CD4-positive, alpha-beta T cell treated with Interleukin-6 at 100 ng/mL for 8 hours (primary cell): ENCODE measurements at places on chromosomes 6 and 20.

DNA sequence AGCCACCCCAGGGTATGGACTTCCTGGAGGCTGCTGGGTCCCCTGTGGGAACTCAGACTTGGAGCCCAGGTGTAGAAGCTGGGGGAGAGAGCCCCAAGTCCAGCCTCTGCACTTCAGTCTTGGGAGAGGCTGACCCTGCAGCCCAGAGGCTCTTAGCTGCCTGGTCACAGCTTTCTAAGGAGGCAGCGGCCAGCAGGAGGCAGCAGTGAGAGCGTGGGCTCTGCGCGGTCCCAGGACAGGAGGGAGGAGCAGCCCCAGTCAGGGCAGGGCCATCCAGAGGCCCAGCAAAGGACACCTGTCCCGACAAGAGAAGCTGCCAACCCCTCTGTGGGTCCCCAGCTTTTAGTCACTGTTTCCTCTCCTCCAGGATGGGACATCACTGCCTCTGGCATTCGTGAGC lies 9.4 kb downstream of the TREML2 start:
- peak; percentile 13 for DNase-seq

DNA sequence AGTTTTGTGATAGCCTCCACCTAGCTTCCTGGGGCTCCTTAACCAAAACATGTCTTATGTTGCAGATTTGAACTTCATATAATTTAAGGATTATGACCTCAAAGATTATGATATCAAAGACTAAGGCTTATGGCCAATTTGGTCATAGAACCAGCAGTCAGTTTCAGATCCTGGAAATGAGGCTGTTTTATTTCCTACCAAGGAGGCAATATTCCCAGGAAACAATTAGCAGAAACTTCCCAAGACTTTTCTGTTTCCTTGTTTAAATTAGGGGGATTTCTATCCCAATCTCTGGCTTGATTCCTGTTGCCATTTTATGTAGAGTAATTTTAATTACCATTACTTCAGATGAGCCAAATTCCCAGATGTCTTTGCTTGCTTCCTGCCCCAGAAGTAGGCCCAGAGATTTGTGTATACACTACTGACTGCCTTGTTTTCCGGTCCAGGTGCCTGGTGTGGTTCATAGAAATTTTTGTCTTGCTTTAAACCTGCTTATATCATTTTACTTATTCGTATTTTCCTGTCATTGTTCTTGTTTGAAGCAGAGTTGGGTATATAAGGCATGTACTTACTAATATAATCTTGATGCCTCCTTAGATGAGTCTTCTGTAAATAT lies 119.2 kb upstream of the TMEM170B start:
- no peak for DNase-seq

GRCh38 chr6:116381000-116381399 lies 10.3 kb downstream of the DSE start:
- DNase-seq = no peak

GRCh38 chr6:115544765-115545671 lies 515.7 kb downstream of the FRK start:
- DNase-seq = no peak

- DNase-seq = no peak
Measured at GRCh38 chr20:44501448-44501847, 20.4 kb downstream of the SERINC3 start.

GRCh38 chr20:35134472-35134871 lies 12.7 kb downstream of the EDEM2 start:
- DNase-seq = no peak

DNA sequence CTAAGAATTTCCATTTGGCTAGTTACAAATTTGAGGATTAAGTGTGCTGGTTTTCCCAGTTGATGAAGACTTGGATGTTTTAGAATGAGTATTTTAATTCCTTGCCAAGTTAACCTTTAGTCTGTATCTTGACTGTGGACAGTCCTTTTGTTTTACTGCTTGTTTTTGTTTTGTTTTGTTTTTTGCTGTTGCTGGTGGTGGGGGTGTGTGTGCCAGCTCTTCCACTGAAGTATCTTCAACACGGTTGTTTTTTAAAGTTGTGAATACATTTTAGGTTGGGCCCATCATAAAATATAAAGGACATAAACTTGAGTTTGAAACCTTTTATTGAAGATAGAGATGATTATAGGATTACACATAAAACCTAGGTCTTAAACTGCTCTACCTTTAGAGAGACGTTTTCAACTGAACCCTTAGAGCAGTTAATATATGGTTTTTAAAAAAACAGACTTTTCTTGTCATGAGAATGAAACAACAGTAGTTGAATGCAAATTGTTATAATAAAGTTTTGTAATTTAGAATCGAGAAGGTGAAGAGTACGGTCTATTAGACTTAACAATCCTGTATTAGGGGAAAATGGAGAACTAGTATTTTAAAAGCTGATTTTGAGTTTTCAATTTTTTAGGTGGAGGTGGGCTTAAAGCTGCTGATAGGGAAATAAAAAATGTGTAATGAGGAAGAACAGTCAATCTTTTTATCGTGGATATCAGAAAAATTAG lies 4.0 kb downstream of the QKI start:
- DNase-seq = no peak

- DNase-seq = no peak
Measured at GRCh38 chr6:47308198-47308517, 1.5 kb downstream of the TNFRSF21 start.

DNA sequence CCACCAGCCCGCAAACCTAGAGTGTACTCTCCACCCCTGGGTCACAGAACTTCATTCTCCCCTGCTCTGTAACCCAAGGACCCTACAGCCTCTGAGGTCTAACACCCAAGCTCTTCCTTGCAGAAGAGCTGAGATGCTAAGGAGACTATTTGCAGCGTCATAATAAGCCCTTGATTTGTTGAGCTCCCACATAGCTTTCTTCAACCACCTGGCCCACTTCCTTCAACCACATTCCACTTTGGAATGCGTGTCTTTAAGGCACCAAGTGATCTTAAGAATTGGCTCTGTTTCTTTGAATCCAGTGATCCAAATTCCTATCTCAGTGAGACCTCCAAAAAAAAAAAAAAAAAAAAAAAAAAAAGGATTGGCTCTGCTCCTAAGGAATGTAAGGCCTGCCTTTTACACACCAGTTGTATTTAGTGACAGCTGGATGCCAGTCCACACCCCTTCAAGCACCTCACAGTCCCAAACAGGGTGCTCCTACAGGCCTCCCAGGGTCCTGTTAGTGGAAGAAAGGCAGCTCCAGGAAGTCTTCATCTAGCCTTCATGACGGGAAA lies 106.2 kb downstream of the UBE3D start:
- DNase-seq = no peak

DNA sequence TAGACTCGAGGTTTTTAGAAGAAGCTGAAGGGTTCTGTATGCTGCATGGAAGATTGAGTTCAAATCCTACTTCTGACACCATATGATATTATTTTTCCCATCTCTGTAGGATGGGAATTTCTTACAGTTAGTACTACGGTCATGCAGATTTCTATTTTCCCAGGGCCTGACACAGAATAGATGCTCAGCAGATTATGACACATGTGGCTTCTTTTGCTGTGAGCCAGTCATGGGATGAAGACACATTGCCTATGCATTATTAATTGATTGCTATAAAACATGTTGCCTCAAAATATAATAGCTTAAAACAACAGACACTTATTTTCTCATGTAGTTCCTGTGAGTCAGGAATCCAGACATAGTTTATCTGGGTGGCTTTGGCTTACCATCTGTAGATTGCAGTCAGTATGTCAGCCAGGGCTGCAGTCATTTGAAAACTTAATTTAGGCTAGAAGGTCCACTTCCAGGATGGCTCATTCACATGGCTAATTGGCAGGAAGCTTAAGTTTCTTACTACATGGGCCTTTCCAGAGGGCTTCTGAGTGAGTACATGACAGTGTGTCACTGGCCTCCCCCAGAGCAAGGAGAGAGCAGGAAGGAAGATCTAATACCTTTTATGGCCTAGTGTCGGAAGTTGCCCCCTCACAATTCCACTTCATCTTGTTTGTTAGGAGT lies 29.5 kb downstream of the TOP1 start:
- DNase-seq = no peak

- no peak for DNase-seq
Measured at GRCh38 chr6:140599916-140600315, 1225.5 kb upstream of the CITED2 start.
